Immature natural killer cell (primary cell): ENCODE measurements at places on chromosomes 7 and 10. TPM values are rescaled to one million over a fixed set of nuclear protein-coding genes. Genes with fewer than 3 reads are reported as not detected.

Gene LIPF
- polyA plus RNA-seq = not detected

Gene PYROXD2
- polyA plus RNA-seq = 8.5 TPM

Gene SSC4D
- polyA plus RNA-seq = not detected

Gene SCIN
- not detected for polyA plus RNA-seq

Gene PAX4
- polyA plus RNA-seq = not detected

Gene CPN1
- polyA plus RNA-seq = not detected

Gene NME8
- polyA plus RNA-seq = 2.6 TPM

Gene COL13A1
- 1.0 TPM for polyA plus RNA-seq

Gene RNF32
- 4.7 TPM for polyA plus RNA-seq

Gene MICALL2
- polyA plus RNA-seq = 0.50 TPM
